Activated T-cell treated with anti-CD3 and anti-CD28 coated beads, Interleukin-2, amount 50 U/mL, for 48 hours (primary cell): ENCODE measurements at places on chromosomes 11 and 22.
A peak's percentile ranks its signal among the peaks of the same experiment; 100 is the strongest.

DNA sequence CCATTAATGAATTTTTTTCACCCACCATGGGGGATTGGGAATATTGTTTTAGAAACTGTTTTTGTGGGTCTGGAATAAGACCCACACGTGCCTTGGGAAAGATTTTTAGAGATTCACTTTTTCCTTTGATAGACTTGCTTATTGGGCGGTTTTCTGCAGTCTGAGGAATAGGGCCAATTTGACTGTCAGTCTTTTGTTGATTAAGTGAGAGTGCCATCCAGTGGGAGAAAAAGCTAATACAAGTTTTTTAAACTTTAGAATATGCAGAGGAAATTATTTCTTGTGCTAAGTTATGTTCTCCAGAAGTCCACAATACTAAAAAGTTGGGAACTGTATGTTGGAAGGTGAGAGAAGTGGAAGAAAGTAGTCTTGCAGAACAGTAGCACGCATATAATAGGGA lies 56.1 kb downstream of the PRMT3 start:
- no peak for DNase-seq

- no peak for DNase-seq
Measured at GRCh38 chr11:13663631-13664071, 4.8 kb upstream of the FAR1 start.

- DNase-seq = no peak
Measured at GRCh38 chr22:28541137-28541536, 138.5 kb downstream of the TTC28 start.

DNA sequence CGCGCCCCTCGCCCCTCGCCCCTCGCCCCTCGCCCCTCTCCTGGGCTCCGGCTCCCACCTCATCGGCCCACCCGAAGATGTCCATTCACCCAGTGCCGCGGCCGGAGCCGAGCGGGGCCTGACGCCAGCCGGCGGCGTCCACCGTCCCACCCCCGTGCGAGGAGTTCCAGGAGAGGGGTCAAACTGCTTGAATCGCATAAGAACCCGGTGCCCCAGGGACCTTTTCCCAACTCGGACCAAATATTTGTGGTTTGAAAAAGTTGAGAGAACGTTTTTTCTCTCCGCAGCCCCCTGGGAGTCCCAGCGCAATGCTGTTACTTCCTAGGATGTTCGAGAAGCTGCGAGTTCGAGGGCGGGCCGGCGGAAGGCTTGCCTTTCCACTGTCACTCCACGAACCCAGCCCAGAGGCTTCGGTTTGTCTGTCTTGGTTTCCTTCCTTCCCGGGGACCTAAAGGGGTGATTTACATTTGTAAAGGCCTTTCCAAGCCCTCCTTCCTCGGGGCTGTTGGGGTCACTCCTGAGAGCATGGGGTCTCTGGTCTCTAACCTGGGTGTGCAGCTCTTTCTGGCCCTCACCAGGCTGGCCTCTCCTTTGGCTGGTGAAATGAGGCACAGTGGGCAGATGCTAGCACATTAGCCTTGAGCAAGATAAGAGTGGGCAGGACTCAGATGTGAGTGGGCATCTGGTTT lies 38.0 kb downstream of the ETS1 start:
- peak; percentile 42 for DNase-seq

DNA sequence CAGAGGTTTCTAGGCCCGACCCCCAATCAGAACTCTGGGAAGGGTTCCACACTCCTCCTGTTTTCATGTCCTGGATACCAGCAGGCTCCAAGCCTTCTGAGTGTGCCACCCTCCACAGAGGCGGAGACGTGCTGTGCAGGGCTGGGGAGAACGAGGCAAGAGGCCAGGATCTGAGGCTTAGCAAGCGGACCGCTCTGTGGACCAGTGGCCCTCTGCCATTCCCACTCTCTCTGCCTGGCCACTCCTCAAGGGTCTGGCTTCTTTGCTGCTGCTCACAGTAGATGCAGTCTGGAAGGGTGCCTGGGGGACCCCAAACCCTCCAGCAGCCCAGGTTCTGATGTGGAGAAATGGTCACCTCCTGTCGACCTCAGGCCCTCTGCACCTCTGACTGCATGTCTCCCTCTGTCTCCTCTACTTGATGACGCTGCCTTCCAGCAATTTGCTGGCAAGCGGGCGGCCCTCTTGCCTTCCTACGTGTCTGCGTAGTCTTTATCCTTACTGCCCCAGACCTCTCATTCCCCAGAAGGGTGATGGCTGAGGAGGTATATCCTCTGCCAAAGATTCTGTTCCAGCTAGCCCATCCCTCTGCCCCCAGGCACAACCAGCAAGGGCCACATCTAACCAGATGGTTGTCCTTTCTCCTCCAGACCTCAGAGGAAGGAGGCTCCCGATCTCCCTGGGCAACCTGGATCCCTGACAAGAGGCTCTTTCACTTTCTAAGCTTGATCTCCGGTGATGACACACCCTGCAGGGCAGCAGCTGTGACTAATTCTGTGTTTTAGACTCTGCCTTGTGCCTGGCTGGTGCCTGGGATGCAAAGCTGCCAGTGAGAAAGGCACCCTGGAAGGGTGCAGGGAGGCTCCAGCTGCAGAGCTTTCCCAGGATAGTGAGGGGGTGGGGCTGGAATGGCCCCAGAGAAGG lies 87.3 kb downstream of the NAT10 start:
- DNase-seq = peak; percentile 46

- no peak for DNase-seq
Measured at GRCh38 chr11:124886476-124886875, 11.2 kb downstream of the ROBO4 start.

- DNase-seq = no peak
Measured at GRCh38 chr11:72688929-72689328, 14.7 kb upstream of the PDE2A start.

DNA sequence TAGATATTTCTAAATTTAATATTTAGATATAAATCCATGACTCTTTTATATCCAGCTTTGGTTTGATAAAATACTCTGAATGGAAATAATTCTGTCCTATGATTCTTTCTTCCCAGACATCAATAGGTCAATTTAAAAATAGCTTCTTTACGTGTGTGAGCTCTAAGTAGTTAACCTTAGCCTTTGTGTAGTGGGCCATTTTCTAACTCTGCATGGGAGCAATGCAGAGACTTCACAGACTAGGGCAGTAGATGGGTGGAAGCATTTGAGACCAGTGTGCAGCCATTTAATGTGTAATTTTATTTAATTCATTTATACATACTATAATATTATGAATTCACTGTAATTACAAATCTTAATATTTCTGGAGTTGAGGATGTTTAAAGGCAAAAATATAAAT lies 23.8 kb downstream of the GAS2 start:
- no peak for DNase-seq

DNA sequence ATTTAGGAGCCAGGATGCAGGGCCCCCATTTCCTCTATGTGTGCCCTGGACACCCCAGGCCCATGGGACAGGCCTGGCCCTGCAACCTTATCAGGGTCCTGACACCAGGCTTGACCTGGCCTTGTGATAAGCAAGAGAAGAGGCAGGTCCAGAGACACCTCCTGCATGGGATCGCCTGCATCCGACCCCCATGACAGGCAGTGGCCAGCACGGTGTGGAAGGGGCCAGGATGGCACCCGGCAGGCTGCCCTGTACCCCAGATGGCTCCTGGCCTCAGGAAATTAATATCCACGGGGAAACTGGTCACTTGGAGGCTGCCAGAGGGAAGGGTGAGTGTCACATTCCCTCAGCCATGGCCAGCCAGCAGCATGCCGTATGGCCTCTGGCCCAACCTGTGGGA lies 6.8 kb downstream of the KRTAP5-9 start:
- no peak for DNase-seq

GRCh38 chr11:64482588-64482987 lies 108.4 kb upstream of the SLC22A12 start:
- no peak for DNase-seq

DNA sequence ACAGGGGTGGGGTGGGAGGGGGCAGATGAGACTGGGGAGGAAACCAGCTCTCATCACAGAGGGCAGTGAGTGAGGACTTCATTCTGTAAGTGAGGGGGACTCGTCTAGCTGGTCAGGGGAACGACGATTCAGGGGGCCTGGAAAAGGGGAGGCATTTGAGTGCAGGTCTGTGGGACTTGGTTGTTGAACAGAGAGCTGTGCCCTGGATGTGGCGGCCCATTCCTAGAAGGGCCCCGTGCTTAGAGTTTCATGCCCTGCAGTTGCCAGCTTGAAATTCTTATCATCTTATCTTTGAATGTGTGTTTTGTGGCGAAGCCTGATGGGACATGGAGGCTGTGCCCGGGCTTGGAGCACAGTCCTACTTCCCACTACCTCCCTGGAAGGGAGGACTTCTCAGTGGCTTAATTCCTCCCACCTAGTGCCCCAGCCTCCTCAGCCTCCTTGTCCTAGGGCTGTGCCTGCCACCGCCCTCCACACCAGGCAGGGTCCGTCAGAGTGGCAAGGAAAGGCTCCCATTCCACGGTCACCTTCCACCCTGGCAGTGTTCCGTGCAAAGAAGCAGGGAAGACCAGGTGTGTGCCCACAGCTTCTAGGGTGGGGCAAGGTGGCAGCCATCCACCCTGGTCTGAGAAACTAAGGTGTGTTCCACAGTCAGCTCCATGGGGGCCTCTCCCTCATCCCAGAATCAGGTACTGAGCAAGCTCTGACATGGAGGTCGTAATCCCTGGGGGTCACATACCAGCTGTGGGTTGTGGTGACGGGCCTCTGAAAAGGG lies 59.7 kb upstream of the LMO1 start:
- DNase-seq = no peak

DNA sequence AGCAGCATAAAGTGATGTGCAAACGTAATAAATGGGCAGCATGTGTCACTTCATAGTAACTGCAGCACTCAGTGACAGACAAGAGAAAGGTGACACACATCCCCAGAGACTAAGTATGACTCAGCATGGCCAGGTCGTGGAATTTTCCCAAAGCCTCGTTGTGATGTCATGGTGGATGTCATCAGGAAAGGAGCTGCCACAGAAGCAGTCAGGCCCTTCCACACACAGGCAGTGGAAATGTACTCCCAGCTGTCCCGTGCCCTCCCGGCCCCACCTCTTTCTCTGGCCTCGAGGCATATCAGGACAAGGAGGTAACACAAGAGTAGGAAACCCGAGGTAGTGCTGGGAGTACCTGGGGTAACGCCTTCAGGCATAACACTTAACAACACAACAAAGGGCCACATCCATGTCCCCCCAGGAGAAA lies 8.1 kb downstream of the PC start:
- DNase-seq = peak; percentile 60

GRCh38 chr11:72639502-72640375 lies 34.5 kb downstream of the PDE2A start:
- DNase-seq = no peak

- DNase-seq = no peak
Measured at GRCh38 chr22:48778308-48779195, 1049.1 kb downstream of the BRD1 start.

DNA sequence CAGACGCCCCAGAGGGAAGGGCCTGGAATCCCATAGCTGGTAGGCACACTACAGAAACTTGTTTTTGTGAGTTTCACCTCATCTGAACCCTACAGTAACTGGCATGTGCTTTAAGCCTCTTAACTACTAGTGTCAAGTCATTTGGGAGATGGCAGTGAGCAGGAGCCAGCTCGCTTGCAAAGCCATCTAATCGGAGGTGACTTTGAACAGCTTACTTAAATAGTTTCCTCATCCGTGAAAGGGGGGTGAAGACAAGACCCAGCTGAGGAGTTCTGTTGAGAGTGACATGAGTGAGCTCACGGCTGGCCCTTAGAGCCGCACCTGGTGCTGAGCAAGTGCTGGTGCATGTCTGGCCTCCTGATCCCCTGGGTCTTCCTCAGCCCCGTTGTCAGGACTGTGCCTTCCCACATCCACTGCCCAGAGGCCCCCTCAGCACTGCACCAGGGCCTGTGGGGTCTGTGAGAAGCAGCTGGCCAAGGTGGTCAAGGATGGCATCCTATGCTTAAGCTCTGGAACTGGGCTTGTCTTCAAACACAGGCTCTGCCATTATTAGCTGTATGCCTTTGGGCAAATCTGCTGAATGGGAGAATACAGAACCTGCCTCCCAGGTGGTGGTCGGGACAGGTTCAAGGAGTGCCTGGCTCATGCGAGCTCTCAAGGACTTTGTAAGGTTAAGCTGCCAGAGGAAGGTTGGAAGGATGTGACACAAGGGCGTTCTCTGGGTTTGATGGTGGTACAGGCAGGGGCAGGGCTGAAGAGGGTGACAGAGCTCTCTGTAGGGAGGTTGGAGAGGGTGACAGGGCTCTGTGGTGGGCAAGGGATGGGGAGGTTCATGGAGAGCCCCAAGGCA lies 27.3 kb downstream of the INCENP start:
- peak; percentile 12 for DNase-seq

DNA sequence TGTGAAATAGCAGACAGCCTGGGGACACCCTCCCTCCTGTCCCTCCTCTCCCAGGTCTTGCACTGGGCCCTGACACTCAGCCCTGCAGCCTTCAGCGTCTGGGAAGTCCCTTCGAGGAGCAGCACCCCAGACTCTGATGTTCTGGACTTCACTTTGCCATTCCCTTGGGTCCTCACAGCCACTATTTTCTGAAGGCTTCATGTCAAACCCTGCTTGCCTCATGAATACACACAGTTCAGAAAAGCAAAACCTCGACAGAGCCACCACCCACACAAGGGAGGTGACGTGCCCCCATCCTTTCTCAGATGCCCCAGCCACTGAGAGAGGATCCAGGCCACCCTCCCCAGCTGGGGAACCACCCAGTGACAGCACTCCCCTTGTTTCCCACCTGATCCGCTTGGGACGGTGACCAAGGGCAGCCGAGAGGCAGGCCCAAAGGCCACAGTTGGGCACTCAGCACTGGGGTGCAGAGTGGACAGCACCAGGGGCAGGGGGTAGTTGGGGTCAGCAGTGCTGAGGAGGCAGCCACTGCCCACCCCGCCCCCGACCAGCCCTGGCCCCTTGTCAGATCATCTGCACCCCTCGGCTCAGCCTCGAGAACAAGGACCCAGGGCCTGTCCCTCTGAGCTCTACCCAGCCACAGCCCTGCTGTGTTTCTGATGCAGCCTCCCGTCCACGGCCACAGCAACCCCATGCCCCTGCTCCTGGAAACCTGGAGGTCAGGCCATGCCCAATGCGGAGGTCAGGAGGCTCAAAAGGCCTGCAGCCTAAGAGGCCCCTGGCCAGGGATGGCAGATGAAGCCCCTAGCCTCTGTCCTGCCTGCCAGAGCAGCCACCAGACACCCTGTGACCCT lies 3.1 kb upstream of the TNNT3 start:
- no peak for DNase-seq

DNA sequence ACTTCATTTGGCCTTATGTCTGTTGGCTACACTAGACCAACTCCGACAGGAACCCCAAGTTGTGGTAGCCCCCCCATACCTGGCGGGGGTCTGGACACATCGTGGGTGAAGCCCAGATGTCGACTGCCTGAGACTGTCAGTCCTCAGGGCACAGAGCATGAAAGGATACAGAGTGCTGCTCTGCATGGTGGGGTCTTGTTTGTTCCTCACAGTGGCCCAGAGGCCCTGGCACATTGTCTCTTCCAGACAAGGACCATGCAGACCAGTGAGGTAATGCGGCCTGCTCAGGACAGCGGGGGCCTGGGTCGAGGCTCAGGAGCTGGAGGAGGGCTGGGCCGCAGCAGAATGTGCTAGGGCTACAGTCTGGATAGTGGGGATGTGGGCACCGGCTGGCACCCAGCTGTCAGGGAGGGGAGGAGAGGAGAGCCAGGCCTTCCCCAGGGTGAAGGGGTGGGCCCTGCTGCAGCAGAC lies 14.6 kb downstream of the CAPN5 start:
- DNase-seq = no peak
